Kasumi-1 (cell line): ENCODE measurements at places on chromosomes 12 and 14.
A peak's percentile ranks its signal among the peaks of the same experiment; 100 is the strongest.

DNA sequence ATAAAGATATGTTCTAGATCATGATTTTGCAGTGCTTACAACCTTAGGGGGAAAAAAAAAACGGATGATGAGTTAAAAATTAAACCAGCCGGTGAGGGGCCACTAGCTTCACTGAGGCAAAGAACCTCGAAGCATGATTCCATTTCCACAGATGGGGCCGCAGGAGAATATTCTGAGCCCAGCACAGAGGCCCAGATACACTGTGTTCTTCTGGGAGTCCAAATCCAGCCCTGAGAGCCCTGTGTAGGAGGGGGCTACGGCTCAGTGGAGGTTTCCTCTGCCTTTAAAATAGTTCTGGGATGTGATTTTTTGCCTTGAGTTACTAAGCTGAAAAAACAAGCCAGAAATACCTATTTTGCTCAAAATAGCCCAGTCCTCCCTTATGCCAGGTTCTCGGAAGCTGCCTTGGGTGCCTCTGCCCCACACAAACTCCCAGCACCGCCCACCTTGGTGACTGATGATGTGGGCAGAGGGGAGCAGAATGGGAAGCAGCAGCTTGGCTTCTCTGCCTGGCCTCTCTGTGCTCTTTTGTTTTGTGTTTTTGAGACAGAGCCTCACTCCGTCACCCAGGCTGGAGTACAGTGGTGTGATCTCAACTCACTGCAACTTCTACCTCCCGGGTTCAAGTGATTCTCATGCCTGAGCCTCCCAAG, 105.4 kb upstream of the BCL2L14 start:
- no peak for DNase-seq

DNA sequence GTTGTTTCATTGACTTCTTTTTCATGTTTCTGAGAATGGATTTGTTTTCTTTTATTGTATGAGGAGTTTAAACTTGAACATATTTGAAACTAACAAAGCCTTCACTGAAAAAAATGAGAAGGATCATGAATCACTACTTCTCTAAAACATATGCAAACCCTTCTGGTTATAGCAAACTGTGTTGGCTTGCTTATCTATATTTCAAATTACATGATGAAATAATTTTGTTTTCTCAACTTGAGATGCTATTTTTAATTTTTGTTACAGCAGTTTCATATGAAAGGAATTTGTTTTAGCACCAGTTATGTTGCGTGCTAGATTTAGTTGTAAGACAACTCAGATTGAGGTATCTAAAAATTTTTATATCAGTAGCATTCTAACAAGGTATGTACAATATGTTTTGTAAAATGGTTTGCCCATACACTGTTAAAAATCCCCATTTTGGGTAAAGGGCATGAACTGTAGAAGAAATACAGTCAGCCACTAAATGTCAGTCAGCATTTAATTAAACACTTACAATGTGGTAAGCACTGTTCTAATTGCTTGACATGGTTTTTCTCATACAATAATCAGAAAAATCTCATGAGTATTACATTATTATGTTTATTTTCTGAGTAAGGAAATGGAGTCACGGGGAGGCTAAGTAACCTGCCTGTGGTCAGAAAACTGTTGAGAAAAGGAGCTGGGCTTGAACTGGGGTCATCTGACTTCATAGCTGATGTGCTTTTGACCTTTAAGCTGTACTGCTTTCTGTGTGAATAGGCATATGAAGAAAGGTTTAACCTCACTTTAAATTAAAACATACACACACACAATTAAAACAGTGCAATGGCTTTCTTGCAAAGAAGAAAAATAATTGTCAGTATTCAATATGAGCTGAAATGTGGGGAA, 105.7 kb downstream of the PLEKHA5 start:
- no peak for DNase-seq

- no peak for DNase-seq
Measured at GRCh38 chr12:40980427-40980961, 207.6 kb upstream of the PDZRN4 start.

DNA sequence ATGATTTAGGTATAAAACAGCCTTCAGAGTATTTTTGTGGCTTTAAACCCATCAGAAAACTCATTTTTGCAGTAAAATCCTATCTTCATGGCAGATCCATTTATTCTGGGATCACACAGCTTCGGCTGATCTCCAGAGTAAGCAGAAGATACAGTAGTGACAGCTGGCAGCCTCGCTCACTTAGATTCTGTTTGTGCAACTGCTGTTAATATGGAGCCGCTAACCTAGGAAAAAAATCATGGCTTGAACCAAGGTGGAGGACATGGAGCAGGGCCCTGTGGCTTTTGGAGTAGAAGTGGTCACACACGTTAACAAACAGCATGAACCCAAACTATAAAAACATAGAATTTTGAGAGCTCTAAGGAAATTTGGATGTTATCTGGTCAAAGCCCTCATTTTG, 137.2 kb upstream of the ARHGAP5 start:
- no peak for DNase-seq

DNA sequence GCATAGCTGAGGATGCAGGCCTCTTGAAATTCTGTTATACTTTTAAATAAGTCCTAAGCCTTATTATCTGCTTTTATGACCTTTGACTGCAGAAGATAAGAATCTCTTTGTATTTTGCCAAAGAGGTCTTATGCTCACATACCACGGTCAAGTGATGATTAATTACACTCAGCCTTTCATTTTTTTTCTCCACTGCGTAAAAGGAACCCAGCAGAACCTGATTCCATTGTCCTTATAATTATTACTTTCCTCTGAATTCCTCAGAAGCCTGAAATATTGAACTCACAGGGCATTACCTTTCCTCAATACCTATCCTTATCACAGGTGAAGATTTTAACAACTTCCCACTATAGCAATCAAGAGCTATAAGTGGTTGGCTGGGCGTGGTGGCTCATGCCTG, 498.7 kb upstream of the RPL10L start:
- no peak for DNase-seq

DNA sequence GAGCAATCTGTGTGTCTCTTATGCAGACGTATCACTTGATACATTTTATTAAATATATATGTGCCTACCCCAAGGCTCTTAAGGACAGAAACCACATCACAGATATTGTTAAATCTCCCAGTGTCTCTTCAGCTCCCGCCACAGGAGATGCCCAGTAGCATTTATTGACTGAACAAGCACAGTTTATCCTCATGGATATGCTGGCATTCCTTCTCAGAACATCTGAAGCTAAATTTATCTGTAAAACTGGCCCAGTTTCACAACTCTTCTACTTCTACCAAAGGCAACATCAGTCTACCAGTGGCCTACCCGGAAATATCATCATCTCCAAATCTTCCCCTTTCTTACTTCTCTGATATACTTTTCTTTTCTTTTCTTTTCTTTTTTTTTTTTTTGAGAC, 10.7 kb downstream of the APOLD1 start:
- DNase-seq = no peak

GRCh38 chr14:72577521-72577920, 316.4 kb downstream of the DPF3 start:
- no peak for DNase-seq

DNA sequence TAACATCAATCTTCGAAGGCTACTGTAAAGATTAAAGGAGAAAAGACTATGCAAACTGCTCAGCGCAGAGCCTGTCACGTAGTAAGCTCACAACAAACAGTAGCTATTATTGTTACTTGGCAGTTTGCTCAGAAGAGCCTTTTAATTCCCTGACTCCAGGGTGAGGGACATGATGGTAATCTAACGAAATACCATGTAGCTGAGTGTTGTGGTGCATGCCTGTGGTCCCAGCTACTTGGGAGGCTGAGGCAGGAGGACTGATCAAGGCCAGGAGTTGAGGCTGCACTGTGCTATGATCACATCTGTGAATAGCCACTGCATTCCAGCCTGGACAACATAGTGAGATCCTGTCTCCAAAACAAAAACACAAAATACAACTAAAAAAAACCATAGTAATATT, 22.8 kb downstream of the HEBP1 start:
- DNase-seq = no peak

DNA sequence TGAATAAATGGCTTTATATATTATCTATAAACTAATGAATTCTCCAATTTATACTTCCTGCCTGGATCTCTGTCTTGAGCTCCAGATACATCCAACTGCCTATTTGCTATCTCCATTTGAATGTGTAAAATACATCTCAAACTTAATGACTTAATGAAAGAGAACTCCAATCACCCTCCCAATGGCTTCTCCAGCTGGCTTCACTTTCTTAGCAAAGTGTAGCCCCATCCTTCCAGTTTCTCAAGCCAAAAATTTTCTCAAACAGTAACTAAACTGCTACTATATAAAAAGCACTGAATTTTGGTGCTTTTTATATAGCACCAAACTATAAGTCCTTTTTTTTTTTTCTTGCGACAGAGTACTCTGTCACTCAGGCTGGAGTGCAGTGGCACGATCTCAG, 2.6 kb downstream of the CRY1 start:
- DNase-seq = no peak

GRCh38 chr14:83425138-83425537, 1891.5 kb upstream of the SEL1L start:
- DNase-seq = no peak

DNA sequence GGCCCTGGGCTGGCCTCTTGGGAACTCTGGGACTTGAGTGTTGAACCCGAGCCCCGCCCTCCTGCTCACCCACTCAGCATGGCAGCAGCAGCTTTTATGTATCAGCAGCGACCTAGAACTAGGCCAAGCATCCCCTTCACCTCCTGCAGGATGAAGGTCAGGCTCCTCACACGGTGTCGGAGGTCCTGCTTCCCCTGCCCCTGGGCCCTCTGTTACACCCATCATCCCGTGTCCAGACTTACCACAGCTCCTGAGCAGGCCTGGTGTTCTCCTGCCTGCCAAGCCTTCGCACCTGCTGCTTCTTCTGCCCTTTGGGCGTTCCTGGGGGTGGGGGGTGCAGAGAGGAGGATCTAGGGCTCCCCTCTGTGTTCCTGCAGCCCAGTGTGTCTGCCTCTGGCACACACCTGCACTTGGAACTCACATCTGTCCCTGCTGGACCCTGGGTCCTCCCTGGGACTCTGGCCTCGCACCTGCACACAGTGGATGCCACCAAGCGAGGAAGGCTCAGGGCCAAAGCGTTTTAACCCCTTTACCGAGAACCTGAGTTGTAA, 80.3 kb downstream of the PAPOLA start:
- DNase-seq = no peak

DNA sequence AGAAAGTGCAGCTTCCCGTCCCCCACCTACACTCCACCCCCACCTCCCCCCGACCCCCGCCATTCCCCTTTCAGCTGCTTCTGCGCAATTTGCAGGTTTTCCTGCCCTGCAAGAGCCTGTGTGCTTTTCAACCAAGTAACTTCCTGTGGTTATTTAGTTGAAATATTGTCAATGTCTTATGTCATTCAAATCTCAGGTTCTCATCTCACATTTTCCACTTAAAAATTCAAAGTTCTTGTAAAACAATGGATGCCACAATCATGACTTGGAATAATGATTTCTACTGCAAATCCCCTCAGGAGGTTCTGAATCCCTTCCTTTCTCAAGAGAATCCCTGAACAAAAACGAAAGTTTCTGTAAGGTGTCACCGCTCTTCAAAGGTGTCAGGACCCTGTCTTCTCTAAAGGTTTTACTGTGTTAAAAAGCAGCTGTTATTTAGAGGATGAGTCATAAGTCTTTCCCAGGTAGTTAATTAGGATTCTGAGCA, 31.6 kb downstream of the WBP11 start:
- DNase-seq = peak; percentile 18
